ELF-1 (cell line): ENCODE measurements at places on chromosomes 1 and 21.

DNA sequence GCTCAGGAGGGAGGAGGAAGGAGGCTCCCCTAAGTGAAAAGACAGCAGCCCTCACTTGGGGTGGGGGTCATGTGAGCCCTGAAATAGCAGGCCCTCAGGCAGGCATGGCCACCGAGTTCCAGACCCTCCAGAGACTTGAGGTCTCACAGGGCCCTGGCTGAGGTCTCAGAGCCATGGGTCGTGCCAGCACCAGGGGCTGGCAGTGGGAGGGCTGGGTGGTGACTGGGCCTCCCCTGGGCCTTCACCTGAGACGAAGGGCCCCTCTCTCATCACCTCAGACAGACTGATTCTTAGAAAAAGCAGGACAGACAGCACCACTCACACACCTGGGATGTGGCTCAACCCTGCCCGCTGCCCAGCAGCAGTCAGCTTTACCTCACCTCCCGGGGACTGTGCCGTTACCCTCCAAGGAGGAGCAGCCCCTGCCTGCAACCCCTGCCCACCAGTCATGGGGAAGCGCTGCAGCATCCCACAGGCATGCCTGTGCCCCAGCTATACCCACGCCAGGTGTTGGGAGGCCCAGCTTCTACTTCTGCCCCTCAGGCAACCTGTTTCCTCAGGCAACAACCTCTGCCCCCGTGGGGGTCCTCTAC lies 42.6 kb upstream of the LRP8 start:
- no peak for DNase-seq

DNA sequence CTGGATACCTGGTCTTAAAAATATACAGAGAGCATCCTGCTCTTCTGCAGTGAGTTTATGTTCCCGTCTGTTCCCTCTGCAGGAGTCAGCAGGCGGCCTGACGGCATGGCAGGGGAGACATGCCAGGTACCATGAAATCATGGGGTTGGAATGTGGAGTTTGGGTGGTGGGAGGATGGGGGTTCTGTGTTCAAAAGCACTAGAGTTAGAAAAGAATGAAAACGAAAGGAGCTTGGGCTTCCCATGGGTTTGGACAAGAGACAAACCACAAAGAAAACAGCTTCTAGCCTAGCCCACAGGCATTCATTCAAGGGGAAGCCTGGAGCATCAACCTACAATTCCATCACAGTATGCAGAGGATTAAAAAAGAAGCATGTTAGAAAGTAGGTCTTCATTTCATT lies 59.9 kb downstream of the WARS2 start:
- DNase-seq, result peak; percentile 82

DNA sequence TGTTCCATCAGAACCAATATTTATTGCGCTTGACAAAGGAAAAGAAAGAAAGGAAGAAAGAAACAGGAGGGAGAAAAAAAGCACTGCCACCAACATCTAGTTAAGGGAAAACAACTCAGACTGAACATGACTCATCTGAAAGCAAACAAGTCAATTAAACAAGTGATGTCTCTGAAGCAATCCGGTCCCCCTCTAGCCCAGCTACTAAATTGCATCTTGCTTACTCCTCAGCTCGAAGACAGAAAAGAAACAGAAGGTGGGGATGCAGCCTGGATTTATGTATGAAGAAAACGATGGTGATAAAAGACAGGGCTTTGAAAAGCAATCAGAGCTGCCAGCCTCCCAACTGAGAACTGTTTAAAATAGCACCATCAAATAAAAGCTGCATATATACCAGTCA lies 188.2 kb downstream of the OMA1 start:
- DNase-seq, result no peak

DNA sequence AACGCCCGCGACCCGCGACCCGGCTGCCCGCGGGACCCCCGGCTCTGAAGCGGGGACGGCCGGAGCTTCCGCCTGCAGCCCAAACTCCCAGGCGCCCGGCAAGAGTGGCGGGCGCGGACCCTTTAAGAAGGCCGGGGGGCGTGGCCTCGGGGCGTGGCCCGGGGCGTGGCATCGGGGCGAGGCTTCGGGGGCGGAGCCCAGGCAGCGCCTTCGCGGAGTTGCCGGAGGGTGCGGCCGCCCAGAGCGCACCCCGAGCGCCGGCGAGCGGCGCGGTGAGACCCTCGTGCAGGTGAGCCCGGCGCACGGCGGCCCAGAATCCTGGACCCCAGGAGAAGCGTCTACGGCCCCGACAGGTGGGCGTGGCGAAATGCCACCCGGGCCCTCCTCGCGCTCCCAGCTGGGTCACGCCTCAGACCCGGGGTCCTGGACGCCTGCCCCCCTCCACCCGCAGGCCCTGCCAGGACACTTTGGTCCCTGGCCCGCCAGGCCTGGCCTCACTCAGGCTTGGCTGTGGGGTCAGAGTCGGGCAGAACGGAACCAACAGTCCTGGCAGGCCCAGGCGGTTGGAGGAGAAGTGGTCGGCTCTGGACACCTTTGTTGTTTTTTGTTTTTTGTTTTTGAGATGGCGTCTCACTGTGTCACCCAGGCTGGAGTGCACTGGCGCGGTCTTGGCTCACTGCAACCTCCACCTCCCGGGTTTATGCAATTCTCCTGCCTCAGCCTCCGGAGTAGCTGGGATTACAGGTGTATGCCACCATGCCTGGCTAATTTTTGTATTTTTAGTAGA lies 14.4 kb downstream of the RNF223 start:
- DNase-seq, result peak; percentile 72

GRCh38 chr1:12143631-12144155 lies 23.1 kb upstream of the TNFRSF1B start:
- peak; percentile 81 for DNase-seq
